Activated CD4-positive, alpha-beta T cell treated with anti-CD3 and anti-CD28 coated beads for 4 hours (primary cell): ENCODE measurements at places on chromosomes 11 and 22.

GRCh38 chr11:60703374-60703773 lies 4.0 kb downstream of the MS4A8 start:
- DNase-seq, result no peak

GRCh38 chr11:30938171-30938570 lies 352.0 kb upstream of the MPPED2 start:
- no peak for DNase-seq

DNA sequence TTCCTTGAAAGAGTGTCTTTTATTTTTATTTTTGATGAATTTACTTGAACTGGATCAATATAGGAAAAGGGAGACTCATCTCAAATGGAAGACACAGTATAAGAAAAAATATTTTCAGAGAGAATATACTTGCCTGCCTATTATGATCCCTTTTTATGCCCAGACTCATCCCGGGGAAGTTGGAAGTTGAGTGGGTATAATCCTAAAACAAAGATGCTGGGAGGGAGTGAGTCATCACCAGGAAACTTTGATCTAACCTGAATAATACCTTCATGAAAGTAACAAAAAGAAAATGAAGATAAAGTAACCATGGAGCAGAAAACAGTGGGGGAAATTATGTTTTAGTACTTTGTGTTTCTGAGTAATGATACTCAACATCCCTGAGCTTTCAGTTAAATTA lies 1514.0 kb downstream of the FAM181B start:
- no peak for DNase-seq

- DNase-seq, result no peak
Observed at GRCh38 chr11:99371257-99371656, 350.5 kb downstream of the CNTN5 start.

DNA sequence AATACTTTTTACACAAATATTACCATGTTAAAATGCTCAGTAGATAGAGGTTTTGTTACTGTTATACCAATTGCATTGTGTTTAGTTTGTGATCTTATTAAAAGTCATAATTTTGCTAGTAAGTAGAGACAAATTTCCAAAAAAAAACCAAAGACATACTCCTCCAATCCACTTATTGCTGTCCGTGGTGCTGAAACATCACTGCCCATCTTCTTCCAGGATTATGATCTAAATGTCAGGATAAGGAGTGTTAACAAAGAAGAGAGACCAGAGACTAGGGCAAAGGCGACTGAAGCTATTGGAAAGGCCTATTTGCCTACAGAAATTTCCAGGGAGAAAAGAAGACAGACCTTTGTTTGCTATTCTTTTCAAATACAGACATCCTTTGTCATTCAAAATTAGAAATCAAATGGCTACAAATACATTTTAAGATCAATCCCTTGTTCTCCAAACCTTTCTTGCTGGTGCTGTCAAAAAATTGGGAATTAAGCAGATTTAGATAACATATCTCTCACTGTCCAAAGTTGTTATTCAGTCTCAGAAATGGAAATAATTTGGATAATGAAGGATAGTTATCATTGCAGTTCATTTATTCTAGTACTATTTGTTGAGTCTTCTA lies 199.7 kb downstream of the C11orf91 start:
- no peak for DNase-seq

DNA sequence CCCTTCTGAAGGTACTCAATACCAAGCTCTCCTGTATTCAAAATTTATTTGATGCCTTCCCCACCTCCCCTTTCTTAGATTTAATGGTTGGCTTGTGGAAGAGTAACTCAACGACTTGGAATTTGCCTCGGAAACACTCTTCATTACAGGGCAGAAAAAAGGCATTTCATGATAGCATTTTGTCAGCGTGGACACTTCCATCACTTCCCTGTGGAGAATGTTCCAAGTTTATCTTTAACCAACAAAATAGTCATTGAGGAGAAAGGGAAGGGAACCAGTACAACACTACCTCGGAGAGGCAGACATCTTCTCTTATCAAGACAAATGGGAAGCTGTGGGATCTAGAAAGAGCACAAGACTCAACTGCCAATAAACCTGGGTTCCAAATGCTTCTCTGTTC lies 177.2 kb upstream of the MTMR2 start:
- DNase-seq, result no peak
